ENCODE measurements at places on chromosomes 13 and 19.

DNA sequence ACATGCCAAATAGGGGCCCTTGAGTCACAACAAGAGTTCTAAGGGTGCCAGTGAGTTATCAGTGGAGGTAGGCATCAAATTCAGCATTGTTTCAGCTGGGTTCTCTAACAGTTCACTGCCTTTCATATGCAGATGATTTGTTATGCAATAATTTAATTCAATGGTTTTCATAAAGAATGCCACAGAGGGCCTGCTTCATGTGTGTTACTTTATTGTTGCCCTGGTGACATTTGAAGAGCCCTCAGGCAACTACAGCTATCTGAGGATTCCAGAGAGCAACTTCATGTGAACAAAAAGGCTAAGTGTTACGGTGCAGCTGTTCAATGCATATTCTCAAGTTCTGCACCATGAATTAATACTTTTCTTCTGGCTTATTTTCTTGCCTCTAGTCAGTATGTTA, 43.1 kb upstream of the STARD13 start:
- DNase-seq = no peak

DNA sequence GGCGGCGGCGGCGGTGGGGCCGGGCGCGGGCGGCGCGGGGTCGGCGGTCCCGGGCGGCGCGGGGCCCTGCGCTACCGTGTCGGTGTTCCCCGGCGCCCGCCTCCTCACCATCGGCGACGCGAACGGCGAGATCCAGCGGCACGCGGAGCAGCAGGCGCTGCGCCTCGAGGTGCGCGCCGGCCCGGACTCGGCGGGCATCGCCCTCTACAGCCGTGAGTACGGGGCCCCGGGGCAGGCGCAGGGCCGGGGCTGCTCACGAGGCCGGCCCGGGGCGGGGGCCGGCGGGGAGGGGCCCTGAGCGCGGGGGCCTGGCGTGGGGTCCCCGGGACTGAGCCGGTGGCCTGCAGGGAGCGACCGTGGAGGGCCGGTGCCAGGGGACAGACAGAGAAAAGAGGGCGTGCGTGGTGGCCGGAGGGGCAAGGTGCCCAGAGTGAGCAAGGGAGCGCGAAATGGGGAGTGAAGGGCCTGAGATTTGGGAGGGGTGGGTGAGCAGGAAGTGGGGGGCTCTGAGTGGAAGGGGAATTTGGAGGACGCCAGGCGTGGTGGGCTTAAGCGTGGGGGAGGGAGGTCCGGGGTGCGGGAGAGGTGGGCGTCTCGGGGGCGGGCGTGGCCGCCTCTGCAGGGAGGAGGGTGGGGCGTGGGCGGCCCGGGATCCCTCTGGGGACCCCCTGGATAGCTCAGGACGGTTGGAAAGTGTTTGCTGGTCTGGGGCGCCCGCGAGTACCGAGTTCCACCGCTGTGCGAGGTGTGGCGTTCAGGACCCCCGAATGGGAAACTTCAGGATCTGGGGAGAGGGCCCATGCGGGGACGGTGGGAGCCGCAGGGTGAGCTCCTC, 575 bp downstream of the CARM1 start:
- DNase-seq = no peak

- no peak for DNase-seq
Measured at GRCh38 chr13:108345016-108345415, 75.5 kb downstream of the TNFSF13B start.

DNA sequence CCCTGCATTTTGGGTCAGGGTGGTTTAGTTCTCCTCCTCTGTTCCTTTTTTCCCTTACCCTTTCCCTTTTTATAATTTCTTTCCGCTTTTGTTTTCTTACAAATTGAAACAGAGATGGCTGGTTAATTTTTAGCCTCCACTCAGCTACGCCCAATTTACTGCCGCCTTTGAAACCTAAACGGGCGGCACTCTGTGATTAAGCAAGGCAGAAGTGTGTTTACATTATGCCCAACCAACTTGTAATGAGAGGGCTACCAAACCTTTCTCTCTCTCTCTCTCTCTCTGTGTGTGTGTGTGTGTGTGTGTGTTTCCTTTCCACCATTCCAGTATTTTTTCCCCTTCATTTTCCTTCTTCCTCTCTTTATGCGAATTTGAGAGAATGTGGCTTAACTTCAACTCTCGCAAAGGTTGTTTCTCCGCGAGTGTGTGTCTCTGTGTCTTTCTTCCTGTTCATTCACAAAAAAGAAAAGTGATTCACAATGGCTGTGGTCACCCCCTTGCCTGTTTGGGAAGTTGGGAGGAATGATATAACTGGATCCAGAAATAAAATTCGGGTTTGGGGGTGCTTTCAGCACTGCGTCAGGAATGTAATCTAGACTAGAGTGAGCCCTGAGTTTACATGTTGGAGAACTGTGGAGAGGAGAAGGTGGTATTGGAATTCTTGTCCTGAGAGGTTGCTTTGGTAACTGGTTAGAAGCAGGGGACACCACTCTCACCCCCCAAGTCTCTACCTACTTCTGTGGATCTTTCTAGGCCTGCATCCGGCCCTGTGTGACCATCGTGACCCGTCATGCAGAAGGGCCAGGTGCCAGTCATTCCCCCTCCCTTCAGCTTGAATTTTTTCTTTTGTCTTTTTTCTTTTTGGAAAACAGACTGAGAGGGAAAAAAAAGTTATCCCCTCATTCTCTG, 31.4 kb downstream of the NFIX start:
- peak; percentile 44 for DNase-seq

DNA sequence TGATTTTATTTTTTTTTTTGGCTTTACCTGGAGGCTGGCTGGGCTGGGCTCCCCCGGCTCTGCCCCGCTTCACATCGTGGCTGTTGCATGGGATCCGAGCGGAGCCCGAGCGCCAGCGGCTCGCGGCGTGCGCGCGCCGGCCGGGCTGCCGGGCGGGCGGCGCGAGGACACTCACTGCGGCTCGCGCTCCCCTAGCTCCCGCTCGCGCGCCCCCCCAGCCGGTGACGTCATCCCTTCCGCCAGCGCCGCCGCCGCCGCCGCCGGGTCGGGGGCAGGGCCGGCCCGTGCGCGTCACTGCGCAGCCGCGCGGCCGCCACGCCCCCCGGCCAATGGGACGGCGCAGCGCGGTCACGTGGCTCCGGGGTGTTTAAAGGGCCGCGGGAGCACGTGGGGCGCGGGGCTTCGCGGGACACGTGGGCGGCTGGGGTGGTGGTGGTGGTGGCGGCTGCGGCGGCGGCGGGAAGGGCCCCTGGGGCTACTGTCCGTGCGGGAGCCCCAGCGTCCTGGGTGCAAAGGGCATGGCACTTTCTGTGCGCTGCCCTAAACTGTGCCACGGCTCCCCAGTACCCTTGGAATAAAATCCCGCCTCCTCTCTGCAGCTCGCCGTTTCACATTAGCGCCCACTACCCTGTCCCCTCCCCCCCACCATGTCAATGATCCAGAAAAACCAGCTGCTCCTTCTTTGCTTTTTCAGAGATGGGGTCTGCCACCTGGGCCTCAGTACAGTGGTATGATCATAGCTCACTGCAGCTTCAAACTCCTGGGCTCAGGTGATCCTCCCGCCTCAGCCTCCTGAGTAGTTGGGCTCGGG, at the start of gene PTPRS:
Gene PTPRS, minus strand, starts transcription at position 176 of the 811 bp plus-strand sequence. CDS start 54,672 bp downstream, outside the sequence.
- DNase-seq = no peak

DNA sequence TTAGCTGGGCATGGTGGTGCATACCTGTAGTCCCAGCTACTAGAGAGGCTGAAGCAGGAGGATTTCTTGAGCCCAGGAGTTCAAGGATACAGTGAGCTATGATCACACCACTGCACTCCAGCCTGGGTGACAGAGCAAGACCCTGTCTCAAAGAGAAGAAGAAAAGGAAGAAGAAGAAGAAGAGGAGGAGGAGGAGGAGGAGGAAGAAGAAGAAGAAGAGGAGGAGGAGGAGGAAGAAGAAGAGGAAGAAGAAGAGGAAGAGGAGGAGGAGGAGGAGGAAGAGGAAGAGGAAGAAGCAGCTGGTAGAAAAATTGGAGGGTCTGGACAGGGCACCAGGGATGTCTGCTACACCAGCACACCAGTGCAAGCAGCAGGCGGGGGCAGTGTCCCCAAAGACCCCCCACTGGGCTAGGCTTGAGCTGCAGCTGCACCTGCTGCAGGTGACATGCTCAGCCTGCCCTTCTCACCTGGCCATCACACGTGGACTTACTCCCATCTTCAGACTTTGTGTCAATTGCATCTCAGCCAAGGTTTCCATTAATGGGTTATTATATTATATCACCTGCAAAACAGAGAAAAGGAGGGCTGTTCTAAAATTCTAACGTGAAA, 180.9 kb upstream of the ZNF507 start:
- DNase-seq = no peak

GRCh38 chr19:5977222-5977784, 637 bp downstream of the RANBP3 start:
- no peak for DNase-seq

DNA sequence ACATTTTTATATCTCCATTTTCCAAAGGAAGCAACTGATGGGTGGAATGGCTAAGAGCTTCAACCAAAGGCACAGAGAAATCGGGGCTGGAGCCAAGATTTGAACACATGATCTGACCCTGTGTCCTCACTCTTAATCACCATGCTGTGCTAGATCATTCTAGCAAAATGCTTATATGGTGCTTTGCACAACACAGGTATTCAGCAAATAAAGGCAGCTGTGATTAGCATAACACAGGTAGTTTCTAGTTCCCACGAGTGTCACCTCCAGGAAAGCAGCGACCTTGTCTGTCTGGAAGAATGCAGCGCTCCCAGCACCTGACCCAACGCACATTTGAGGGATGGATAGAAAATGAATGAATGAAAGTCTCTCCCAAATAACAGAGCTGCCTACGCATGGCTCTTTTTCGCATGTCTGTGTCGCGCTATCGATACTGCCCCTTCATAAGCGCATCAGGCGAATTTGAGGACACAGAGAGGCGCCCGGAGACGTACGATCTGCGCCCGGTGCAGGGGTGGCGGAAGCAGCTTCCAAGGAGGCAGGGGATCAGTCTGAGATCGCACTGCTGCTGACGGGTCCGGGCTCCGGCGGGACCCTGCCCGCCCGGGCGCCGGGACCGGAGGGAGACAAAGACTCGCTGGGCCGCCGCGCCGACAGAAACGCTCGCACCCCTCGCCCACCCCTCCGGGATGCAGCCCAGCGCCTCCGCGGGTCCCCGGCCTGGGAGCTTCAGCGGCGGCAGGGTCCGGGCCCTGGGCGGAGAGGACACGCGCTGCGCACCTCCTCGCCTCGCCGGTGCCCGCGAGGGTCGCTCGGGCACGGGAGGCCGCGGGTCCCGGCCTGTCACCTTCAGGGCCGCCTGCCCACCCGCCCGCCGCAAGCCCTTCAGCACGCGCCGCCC, 609 bp downstream of the EPS15L1 start:
- no peak for DNase-seq

DNA sequence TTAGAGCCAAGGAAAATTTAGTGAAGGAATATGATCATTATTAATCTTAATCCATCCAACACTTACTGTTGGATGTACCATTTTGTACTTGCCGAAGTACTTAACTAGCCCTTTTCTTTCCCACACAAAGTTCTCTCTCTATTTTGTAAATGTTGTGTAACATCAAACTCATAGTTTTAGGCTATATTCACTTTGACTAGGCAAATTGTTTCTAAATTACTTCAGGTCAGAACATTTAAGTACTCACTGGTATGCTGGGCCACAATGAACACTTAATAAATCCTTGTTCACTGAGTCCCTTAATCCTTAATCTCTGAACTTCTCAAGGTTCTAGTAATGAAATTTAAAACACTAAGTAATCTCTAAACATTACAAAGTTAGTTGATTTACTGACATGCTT, 49.3 kb upstream of the EEF1AKMT1 start:
- no peak for DNase-seq

DNA sequence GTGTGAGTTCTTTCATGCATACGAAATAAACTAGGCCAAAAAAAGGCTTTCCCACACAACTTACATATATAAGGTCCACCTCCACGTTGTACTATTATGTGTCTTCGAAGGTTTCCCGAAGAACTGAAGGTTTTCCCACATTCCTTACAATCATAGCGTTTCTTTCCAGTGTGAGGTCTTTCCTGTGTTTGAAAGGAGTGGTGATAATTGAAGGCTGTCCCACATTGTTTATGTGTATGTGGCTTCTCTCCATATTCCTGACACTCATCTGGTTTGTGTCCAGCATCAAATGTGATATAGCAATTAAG, 14.6 kb downstream of the ZNF442 start:
- no peak for DNase-seq

- no peak for DNase-seq
Measured at GRCh38 chr13:79525064-79525857, 44.3 kb downstream of the NDFIP2 start.

- no peak for DNase-seq
Measured at GRCh38 chr19:52492201-52492993, 35.1 kb upstream of the ZNF808 start.

- no peak for DNase-seq
Measured at GRCh38 chr13:53839461-53839860, 810.8 kb downstream of the OLFM4 start.

DNA sequence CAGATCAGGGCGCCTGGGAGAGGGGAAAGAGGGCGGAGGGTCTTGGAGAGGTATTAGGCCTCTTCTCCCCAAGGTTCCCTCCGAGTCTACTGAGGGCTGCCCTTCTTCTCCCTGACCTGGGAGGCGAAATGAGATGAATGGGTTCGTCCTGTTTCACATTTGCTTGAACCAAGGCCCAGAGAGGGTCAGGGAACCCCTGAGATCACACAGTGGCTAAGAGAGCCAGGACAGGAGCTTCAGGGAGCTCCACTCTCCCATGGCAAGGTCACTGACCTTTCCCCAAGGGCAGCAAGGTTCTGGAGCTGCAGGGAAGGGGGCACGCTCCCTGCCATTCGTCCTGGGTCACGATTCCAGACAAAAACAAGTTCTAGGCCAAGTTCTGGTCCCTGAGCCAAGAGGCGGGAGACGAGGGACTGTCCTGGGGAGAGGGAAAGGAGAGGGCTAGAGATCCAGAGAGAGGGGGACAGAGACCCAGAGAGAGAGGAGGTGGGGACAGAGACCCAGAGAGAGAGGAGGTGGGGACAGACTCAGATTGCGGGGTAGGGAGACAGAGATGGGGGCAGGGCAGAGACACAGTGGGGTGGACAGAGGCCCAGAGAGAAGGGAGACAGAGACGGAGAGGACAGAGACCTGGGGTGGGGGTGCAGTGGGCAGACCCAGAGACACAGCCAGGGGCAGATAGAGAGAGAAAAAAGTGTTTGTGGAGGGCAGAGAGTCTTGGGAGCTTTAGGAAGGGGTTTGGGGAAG, 541 bp downstream of the ASPDH start:
- DNase-seq = no peak

GRCh38 chr13:95707442-95708390, 30.8 kb downstream of the DNAJC3 start:
- no peak for DNase-seq

DNA sequence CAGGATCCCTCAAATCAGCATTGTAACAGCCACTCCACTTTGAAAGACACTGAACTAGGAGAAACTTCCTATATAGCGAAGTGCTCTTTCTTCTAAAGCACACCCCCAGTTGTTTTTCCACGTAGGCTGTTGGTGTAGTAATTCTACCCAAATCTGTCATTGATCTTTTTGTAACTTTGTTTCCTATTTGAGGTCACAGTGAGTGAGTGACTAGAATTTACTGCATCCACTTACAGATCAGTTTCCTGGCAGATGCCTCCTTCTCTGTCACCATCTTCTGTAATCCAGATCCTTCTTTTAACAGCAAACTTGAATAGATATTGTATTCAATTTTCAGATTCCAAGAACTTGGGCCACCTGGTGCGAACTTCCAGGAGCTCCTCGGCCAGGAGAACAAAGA, 15.3 kb downstream of the ZAR1L start:
- DNase-seq = no peak

Data from epithelial cell of proximal tubule (primary cell).